Stimulated activated CD4-positive, alpha-beta T cell treated with anti-CD3 and anti-CD28 coated beads, Interleukin-15, amount 100 ng/mL, for 48 hours (primary cell): ENCODE measurements at places on chromosomes 4 and X.

GRCh38 chr4:184573701-184574100, 75.5 kb downstream of the CASP3 start:
- no peak for DNase-seq

DNA sequence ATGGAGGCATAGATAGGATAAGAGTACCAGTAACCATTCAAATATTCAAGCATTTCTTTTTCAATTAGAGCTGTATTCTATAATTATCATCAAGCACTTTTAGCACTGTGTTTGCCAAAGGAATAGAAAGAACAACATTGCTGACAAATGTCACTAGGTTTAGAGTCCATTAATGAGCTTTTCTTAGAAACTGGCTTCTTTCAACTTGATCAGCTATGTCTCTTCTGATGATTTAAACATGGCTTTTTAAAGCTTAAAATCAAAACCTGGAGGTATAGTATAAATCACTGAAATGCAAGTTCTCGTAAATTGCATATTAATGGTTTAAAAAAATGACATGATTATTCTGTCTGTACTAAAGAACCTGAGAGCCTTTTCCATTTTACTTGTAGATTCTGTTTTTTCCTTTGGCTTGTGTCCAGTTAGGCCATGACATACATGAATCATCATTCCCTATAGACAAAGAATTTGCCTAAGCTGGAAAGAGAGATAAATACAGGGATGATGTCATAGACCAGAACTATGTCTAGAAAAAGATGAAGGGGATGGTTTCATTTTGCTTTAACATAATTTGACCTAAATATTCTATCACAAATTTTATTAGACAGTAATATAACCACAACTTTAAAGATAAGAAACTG, 340.1 kb upstream of the CTSO start:
- no peak for DNase-seq

DNA sequence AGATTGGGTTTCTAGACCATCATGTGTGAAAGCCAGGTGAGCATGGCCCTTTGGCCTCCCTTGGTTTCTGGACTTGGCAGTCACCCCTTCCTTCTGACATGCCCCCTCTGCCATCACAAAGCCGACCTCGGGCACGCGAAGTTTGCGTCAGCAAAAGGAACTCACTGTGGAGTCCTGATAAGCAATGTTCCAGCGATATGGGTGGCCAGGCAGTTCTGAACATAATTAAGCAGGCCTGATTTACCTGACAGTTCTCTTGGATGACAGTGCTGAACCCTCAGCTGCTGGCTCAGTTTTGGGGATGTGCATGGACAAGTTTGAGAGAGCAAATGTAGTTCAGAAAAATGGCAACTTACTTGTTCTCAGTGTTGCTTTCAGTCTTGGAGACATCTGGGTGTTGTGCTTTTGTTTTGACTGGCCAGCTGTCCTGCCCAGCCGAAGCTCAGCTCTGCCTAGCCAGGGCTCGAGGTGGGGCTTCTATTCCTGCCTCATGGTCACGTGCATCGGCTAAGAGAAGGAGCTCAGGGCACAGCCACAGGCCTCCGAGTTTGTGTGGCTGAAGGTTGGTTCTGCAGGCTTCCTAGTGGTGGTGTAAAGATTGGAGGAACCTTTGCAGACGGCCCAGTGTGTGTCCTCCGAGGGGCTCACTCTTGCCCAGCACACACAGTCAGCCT, 78.3 kb downstream of the CLDN34 start:
- DNase-seq: no peak

DNA sequence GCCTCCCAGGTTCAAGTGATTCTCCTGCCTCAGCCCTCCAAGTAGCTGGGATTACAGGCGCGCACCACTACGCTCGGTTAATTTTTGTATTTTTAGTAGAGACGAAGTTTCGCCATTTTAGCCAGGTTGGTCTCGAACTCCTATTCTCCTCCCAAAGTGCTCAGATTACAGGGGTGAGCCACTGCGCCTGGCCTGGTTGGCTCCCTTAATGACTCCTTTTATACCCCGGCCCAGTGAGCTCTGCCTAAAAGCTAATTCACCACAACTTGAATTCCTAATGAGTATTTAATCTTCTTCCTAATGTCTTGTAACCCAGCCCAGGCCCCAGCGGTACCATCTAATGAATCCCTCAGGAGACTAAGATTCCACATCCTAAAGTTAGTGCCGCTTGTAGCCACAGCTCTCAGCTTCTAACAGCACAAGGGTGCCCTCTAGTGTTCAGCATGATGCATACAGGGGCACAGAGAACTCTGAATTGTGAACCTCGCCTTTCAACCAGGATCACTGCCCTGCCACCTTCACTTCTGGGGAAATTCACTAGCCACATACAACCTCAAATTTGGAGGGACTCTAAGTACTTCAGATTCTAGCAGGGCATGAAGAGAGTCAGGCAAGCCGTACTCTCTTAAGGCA, 89.5 kb downstream of the OR13H1 start:
- no peak for DNase-seq

- DNase-seq: no peak
These were observed 42.9 kb upstream of the TMPRSS11B start for GRCh38 chr4:68288393-68288740.

DNA sequence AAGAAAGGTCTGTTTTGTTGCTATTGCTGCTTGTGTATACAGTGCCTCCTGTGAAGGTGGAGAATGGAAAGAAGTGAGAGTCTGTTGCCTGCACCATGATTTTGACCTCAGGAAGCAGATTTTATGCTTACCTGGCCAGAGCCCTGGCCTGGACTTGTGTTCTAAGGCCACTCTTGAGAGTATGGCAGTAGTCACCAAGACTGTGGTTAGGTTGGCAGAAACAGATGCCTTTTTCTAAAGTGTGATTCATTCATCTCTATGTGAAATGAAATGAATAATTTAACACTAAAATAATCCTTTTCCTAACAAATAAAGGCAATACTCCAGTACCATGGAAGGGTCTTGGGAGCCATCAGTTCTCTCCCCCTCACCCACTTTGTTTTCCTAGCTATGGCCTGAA, 161.8 kb downstream of the DCLK2 start:
- no peak for DNase-seq

DNA sequence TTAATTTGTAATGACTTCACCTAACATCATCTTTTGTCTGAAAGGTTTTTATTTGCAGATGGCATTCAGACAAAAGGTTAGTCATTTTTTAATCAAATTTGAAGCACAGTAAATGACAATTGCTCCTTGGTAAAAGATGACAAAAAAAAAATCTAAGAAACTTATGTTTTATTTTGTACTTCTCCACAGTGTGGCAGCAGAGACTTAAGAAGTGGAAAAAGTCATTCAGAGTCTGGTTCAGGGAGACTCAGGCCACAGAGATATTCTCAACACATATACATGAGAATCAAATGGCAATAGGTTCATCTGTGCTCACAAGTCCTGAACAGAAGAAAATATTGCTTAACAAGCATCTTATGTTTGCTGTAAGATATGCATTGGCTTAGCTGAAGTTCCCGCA, 436.2 kb downstream of the KCNIP4 start:
- no peak for DNase-seq

DNA sequence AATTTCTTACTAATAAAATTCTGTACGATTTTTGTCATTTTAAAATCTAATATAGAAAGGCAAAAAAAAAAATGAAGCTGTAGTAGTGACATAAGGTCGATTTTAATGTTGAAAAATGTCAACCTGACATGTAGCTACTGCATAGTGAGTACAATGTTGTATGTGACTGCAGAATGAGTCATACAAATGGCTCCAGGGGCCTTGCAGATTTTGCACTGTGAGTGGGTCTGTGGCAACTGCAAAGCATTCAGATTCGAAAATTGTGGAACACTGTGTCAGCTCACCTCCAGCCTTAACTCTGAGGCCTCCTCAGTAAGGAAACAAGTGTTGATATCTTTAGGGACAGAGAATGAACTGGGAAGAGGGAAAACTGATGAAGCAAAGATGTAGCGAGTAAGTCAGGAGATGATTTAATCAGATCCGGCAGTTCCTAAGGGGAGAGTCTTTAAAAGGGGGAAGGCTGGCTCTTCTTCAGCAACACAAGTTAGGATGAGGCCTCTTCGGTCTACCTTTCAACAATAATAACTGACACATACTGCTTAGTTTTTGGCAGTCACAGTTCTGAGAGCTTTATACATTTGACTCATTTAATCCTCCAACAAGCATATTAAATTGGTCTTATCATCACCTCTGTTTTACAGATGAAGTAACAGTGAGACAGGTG, 24.9 kb downstream of the TKTL2 start:
- no peak for DNase-seq

DNA sequence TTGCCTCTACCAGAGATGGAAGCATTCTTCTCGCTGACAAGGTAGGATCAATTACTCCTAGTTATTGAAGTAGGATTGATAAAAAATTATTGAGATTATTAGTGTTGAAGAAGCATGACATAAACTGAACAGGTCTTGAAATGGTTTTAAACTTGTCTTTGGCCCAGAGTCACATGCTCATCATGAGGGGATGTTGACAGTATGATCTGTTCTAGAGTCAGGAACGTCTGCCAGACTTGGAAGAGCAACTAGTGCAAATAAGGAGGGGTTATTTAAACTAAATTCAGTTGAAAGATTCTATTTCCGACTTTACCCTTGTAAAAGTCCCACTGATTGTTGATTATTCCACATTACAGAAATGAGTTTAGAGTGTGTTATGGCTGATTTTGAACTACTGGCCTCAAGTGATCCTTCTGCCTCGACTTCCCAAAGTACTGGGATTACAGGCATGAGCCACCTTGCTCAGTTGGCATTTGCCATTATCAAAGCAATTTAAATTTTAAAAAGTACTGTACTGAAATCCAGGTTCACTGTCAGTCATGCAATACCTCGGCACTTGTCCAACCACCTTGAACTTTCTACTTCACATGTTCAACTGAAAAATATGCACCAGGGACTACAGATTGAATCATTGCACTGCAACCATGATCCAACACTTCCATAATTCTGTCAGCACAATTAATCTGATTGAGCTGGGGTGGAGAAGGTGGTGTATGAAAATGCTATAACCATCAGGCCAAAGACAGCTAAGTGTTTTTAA, 19.7 kb downstream of the FABP2 start:
- no peak for DNase-seq

DNA sequence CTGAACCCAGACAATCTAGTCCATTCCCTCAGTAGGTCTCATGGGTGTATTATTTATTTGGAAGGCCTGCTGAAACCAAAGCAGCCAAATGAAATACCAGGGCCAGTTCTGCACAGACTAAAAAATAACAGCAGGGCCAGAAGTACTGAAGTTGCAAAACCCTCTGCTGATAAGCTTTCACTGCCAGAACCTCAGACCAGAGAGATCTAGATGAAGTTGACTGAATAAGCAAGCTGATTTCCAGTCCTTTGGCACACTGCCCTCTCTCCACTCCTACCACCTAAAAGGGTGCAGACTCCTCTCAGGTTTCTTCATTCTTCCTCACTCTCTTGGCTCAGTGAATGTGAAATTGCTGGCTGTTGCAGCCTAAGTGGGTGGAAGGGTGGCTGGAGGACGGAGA, 276.7 kb upstream of the KLF3 start:
- no peak for DNase-seq

GRCh38 chrX:26387906-26388305, 171.9 kb downstream of the MAGEB5 start:
- no peak for DNase-seq

- no peak for DNase-seq
These were observed 18.5 kb upstream of the RBM47 start for GRCh38 chr4:40648131-40648530.

DNA sequence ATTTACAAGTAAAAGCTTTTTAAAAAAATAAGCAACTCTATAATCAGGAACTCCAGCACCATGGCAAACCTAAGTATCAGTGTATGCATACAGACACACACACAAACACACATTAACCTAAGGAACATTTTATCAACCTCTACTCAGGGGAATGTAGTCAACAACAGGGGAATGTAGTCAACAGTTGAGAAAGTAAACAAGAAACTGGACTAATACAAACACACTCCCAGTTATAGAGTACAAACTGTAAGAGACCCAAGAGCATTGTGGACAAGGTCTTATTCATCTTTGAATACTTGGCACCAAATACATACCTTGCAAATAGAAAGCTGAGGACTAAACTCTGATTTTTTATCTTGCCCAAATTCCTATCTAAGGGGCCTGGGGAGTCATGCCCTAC, 36.2 kb downstream of the PAPSS1 start:
- no peak for DNase-seq
